Right lung (tissue), 10 donors: ENCODE measurements at places on chromosomes 16 and 17. TPM values are rescaled to one million over a fixed set of nuclear protein-coding genes. Genes with fewer than 3 reads are reported as not detected.

MYH11 gene
- 53.0 TPM for polyA plus RNA-seq

EPOP gene
- polyA plus RNA-seq: 1.7 TPM

TMEM11 gene
- polyA plus RNA-seq: 25.2 TPM

ICAM2 gene
- polyA plus RNA-seq: 43.5 TPM

CDRT4 gene
- 14.4 TPM for polyA plus RNA-seq

CRYM gene
- polyA plus RNA-seq: 0.98 TPM

CNTD1 gene
- 3.2 TPM for polyA plus RNA-seq

PPM1E gene
- 0.33 TPM for polyA plus RNA-seq

CDH5 gene
- 140 TPM for polyA plus RNA-seq

GRAP gene
- polyA plus RNA-seq: 10.3 TPM

HSD3B7 gene
- 4.5 TPM for polyA plus RNA-seq

CLEC19A gene
- polyA plus RNA-seq: not detected

GALR2 gene
- not detected for polyA plus RNA-seq

GPR179 gene
- polyA plus RNA-seq: 0.49 TPM

MBTD1 gene
- 51.8 TPM for polyA plus RNA-seq

EVI2B gene
- polyA plus RNA-seq: 2.8 TPM

KRTAP2-1 gene
- not detected for polyA plus RNA-seq

TBC1D3K gene
- polyA plus RNA-seq: not detected

HLF gene
- polyA plus RNA-seq: 3.8 TPM

MYH13 gene
- not detected for polyA plus RNA-seq

CASKIN1 gene
- polyA plus RNA-seq: 0.16 TPM

ROGDI gene
- polyA plus RNA-seq: 25.1 TPM

HOXB13 gene
- not detected for polyA plus RNA-seq

DERL2 gene
- polyA plus RNA-seq: 68.5 TPM

SCGB1C2 gene
- polyA plus RNA-seq: not detected

HSPB9 gene
- 0.29 TPM for polyA plus RNA-seq

PPY gene
- polyA plus RNA-seq: 1.7 TPM

RHBDL3 gene
- 1.6 TPM for polyA plus RNA-seq

ABCC12 gene
- polyA plus RNA-seq: 0.22 TPM

TMC8 gene
- 3.8 TPM for polyA plus RNA-seq

CACNA1G gene
- 32.8 TPM for polyA plus RNA-seq

DNAJC7 gene
- 167 TPM for polyA plus RNA-seq

INCA1 gene
- 9.5 TPM for polyA plus RNA-seq

MRM1 gene
- polyA plus RNA-seq: 3.9 TPM

ZSCAN10 gene
- 0.09 TPM for polyA plus RNA-seq

VPS35L gene
- polyA plus RNA-seq: 53.9 TPM

CA5A gene
- 0.34 TPM for polyA plus RNA-seq

MT1G gene
- polyA plus RNA-seq: 37.0 TPM

MT3 gene
- polyA plus RNA-seq: not detected

BCO1 gene
- polyA plus RNA-seq: 0.47 TPM

OR2C1 gene
- 0.93 TPM for polyA plus RNA-seq

CCDC154 gene
- 4.6 TPM for polyA plus RNA-seq

KRTAP3-2 gene
- not detected for polyA plus RNA-seq

COX6A2 gene
- polyA plus RNA-seq: 0.75 TPM

ASGR2 gene
- 0.31 TPM for polyA plus RNA-seq

SENP3 gene
- 70.5 TPM for polyA plus RNA-seq

TRPV2 gene
- polyA plus RNA-seq: 8.5 TPM

EVPLL gene
- polyA plus RNA-seq: 0.85 TPM

MRC2 gene
- 76.7 TPM for polyA plus RNA-seq

SLC16A6 gene
- 0.69 TPM for polyA plus RNA-seq
